Posterior vena cava (tissue), 2 donors: ENCODE measurements at places on chromosomes 11 and 22. TPM values are rescaled to one million over a fixed set of nuclear protein-coding genes. Genes with fewer than 3 reads are reported as not detected.
A peak's percentile ranks its signal among the peaks of the same experiment; 100 is the strongest.

DNA sequence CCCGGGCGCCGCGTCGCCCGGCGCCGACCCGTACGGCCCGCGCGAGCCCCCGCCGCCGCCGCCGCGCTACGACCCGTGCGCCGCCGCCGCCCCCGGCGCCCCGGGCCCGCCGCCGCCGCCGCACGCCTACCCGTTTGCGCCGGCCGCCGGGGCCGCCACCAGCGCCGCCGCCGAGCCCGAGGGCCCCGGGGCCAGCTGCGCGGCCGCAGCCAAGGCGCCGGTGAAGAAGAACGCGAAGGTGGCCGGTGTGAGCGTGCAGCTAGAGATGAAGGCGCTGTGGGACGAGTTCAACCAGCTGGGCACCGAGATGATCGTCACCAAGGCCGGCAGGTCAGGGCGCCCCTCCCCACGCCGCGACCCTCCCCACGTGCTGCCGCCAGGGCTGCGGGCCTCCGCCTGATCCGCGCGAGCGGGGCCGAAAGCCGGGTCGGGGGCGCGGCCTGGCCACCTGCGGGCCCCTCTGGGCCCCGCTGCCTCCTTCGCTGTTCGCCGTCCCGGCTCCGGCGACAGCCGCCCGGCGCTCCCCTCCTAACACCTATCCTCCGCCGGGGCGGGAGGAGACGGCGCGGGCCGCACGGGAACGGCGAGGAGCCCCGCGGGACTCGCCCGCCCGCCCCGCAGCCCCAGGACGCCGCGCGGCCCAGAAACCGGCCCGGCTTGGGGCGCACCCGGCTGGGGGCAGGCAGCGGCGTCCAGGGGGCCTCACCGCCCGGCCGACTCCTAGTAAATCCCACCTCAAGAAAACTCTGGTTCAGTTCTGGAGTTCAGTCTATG lies 560 bp downstream of the TBX1 start:
- no peak for DNase-seq

DNA sequence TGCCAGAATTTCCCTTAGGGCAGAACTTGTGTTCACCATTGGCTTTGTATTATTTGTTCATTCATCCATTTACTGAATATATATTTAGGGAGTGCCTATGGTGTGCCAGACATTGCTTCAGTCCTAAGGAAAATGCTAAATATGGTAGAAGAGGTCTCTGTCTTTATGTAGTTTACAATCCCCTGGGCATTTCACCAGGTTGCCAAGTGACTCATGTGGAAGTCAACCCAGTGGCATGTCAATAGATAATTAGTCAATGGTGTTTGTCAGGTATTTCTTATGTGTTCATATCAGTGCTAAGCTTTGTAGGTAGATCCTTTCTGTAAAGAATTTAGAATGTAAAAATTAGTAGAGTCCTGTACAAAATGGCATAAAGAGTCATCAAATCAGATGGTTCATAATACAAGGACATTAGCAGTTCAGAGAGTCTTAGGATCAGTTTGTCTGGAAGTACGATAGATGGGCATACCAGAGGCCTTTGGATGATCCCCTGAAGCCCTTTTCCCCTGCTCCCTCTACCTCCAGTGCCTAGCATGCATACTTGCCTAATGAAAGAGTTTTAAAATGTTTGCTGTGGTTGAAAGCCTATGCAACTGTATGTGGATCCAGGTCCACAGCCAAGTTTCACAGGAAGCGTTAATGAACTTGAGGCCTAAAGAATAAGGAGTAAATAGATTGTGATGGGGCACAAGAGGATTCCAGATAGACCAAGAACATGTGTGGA lies 58.5 kb upstream of the SESN3 start:
- DNase-seq, result no peak

DNA sequence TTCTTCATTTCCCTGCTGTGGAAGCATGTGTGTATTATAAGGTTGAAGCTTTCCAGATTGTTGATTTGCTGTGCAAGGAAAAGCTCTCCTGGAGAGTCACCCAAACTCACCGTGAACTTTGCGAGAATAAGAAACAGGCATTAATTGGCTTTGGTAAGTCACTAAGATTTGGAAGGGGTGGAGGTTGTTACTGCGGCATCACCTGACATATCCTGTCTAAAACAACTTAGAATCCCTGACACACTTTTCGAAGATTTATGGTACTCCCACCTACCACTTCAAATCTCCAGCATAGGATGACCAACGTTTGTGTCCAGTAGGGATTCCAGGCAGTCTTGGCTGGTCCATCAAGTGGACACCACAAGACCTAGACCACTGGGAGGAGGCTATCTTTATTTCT lies 518.3 kb downstream of the MN1 start:
- no peak for DNase-seq

- peak; percentile 97 for DNase-seq
Measured at GRCh38 chr11:3840870-3841425, at the start of gene RHOG. TSS of gene RHOG (minus strand) at chr11:3840959. CDS start at chr11:3828138, 12,821 bp downstream.

- DNase-seq, result peak; percentile 78
Measured at GRCh38 chr22:50178471-50178864, 7.2 kb upstream of the TRABD start.

DNA sequence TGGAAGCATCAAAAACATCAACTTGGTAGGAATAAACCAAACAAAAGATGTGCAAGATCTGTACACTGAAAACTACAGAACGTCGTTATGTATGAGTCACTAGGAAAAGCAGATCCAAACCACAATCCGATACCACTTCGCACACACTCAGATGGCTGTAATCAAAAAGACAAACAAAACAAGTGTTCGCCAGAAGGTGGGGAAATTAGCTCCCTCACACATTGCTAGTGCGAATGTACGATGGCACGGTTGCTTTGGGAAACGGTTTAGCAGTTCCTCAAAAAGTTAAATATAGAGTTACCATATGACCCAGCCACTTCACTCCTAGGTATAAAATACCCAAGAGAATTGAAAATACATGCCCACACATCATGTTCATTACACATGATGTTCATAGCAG lies 14.8 kb upstream of the CARD10 start:
- no peak for DNase-seq

GRCh38 chr11:114134870-114135269 lies 75.4 kb downstream of the ZBTB16 start:
- no peak for DNase-seq

DNA sequence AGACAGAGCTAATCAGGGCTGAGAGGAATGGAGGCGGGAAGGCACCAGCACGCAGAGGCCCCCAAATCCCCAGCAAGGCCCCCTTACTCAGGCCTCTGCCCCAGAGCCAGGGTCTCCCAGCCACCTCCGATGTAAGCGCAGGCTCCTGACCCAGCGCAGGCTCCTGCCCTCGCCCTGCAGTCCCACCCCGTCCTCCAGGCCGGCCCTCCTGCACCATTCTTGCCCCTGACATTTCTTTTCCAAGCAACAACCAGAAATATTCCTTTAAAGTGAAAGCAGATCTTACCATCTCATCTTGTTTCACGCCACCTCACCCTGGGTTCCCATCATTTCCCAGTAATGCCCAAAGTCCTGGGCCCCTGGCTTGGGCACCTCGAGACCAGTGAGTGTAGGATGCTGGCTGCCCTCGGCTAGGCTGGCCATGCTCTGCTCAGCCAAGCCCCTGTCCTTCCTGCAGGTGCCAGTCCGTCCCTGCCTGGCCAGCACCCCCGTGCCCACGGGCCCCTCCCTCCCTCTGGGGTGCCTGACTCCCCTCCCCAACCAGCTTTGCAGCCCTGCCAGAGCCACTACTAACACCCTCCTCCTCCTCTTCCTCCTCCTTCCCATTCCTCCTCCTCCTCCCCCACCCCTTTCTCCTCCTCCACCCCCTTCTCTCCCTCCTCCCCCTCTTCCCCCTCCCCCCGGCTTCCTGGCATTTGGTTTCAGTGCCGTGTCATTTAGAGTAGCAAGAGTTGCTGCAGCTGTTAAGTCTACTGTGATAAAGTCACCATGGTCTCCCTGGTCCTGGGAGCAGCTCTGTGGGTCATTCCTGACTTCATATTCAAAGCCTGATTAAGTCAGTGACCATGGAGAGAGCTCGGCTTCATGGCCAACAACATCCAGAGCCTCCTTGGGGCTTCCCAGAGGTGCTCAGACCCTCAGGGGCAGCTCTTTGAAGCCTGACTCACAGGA lies 78.7 kb downstream of the PIWIL3 start:
- no peak for DNase-seq

- DNase-seq, result no peak
Measured at GRCh38 chr11:29183301-29183700, 833.5 kb downstream of the KCNA4 start.

DNA sequence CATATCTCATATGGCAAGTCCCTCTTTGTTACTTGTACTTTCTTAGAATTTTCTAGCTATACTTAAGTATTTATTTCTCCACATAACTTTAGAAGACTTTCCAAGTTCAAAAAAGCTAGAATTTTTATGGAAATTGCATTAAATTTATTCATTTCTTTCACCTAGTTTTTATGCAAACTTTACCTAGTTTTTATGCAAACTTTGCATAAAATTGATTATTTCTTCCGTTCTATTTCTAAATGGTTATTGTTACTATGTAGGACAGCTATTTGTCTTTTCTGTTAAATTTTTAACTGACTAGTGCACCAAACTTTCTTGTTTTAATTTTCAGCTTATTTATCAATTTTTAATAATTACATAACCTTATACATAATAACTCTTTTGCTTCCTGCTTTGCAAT lies 3.2 kb upstream of the CREBZF start:
- DNase-seq, result no peak

DNA sequence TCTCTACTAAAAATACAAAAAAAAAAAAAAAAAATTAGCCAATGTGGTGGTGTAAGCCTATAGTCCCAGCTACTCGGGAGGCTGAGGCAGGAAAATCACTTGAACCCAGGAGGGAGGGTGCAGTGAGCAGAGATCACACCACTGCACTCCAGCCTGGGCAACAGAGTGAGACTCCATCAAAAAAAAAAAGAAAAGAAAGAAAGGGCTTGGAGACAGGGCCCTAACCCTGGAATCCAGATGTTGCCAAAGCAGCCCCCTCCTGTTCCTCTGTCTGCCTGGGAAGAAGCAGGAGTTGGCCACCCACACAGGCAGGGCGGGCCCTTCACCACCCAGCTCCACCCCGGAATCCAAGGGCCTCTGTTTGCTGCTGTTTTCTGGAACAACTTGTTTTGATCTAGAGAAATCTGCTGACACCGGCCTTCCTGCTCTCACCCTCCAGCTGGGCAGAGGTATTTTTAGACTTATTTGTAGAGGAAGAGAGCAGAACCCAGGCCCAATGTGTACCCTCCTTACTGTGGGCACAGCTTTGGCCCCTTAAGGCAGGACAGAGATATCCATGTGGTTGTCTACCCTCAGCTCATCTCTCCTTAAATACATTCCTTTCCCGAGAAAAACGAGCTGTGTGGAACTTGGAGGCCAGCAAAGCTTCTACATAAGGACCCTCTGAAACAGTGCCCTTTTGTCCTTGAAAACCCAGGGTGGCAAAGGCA lies 2.7 kb upstream of the NEAT1 start:
- DNase-seq, result peak; percentile 96

GRCh38 chr11:134537296-134537695 lies 125.3 kb upstream of the B3GAT1 start:
- peak; percentile 62 for DNase-seq

DNA sequence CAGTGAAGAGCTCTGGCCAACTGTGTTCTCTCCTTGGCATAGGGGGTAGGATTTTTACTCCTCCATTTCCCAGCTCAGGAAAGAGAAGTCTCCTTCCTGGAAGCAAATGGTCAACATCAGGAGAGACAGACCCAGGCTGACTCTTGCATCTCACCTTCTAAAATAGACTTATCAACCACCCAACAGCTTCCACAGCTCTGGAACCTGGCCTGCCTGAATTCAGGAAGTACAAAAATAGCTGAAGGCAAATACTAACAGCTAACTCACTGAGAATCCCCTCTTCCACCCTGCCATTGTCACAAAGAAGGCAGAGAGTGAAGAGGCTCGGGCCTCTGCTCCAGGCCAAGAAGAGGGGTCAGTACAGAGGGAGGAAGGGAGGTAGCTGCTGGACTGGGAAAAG lies 213.6 kb downstream of the NXPE2 start:
- DNase-seq, result no peak

- DNase-seq, result no peak
Measured at GRCh38 chr22:46869329-46869728, 106.9 kb downstream of the TBC1D22A start.

DNA sequence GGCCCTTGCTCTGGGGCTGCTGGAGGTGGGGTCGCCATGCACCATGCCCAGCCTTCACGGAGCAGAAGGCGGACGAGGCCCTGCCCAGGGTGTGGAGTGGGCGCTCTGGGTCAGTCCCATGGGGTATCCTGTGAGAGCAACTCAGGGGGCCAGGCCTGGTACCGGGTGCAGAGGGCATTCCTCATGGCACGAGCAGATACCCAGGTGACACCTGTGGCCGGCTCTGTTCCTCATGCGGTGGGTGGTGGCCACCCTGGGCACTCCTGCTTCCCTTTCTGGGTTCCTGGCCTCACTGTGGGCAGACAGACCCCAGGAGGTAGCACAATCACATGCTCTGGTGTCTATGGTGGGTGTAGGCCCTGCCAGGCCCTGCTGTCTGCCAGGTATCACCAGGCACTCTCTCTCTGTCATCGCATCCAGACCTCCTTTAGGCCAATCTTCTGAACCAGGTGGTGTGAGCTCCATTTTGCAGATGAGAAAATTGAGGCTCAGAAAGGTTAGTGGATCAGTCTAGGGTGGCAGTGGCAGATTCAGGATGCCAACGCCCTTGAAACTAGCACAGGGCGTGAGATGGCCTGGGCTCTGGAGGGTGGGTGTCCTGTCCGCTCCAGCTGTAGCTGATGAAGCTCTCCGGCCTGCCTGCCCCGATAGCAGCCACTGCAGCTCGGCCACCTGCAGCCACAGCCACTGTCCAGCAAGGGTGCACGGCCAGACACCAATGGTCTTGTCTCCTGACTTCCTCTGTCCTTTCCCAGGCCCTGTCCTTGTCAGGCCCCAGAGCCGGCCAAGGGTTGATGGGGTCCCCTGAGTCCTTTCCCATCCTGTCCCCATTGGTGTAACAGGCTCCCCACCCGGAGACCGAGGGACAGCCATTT lies 15.1 kb downstream of the DGKZ start:
- no peak for DNase-seq

DNA sequence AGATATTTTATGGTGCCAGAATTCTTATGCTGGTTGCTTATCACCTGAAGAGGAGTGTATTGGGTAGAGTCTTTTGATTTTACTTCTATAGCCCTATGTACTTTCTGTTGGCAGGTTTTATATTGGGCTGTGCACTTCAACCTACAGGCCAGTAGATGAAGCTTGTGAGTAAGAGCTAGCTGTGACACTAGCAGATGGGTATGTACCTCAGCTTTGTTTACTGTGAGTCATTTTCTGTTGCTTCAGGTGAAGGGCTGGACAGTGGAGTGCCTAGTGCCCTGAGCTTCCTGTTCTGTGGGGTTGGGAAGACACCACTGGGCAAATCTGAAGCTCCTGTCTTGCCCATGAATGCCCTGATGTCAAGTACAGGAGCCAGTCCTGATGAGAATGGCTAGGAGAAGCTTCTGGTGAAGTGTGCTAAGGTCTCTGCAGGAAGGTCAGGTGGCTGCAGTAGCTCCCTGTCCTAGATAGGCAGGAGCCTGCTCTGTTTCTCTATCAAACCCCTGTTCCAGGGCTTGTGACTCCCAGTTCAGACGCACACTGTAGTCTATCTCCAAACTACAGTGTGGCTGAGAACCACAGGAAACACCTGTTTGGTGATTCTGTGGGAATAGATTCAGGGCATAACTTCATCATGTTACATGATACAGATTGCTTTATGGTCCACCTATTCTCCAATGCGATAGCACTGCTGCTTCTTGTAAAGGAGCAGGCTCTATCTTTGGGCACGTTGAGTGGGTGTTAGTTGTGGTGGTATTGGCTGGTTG lies 755.7 kb downstream of the KCNA4 start:
- no peak for DNase-seq

GRCh38 chr11:120632579-120632978 lies 121.0 kb downstream of the GRIK4 start:
- DNase-seq, result no peak

DEFB131B gene
- total RNA-seq, result not detected

TSSK2 gene
- total RNA-seq, result not detected

VWA5A gene
- total RNA-seq, result 22.0 TPM
